ENCODE measurements at places on chromosomes 11 and 22.

GRCh38 chr22:35209203-35209602 lies 48.1 kb upstream of the HMGXB4 start:
- no peak for DNase-seq

GRCh38 chr11:122172352-122173073 lies 56.5 kb upstream of the BLID start:
- no peak for DNase-seq

- no peak for DNase-seq
Measured at GRCh38 chr22:33684087-33684486, 236.2 kb downstream of the LARGE1 start.

- DNase-seq: no peak
Measured at GRCh38 chr11:2737866-2738265, 38.1 kb upstream of the KCNQ1OT1 start.

DNA sequence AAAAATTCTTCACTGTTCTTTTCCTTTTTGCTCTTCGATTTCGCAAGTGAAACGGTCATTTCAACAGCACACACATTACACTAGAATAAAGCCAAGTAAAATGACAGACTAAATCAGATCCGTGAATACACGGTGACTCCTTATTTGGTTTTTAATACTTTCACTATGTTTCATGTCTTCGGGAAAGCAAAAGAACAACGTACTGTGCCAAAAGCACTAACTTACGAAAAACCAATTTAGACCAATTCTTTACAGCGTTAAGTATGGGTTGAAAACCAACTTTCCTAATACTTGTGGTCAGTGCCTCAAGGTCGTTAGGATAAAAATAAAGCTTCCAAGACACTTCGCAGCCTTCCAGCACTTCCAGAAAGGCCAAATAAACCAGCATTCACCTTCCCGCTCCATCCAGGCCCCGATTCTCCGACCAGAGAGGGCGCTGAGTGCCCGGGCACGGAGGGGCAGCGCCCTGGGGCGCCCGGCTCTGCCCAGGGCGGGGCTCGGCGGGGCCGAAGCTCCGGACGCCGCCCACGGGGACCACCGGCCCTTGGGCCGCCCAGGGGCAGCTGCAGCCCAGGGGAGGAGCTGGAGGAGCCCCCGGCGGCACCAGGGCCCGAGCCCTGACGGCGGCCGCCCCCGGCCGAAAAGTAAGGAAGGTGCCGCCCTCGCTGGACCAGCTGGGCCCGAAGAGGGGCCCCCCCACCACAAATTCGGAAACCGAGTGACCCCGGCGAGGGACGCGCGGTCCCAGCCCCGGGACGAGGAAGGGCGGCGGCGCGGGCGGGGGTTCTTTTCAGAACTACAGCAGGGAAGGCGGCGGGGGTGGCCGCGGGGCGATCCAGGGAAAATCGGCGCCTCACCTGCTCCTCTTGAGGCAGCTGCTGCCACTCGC lies 499 bp downstream of the ATL3 start:
- DNase-seq: peak; percentile 62

DNA sequence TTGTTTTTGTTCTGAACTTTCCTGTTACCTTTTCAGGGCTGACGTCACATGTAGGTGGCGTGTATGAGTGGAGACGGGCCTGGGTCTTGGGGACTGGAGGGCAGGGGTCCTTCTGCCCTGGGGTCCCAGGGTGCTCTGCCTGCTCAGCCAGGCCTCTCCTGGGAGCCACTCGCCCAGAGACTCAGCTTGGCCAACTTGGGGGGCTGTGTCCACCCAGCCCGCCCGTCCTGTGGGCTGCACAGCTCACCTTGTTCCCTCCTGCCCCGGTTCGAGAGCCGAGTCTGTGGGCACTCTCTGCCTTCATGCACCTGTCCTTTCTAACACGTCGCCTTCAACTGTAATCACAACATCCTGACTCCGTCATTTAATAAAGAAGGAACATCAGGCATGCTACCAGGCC lies 3.5 kb upstream of the TSSC4 start:
- DNase-seq: no peak

DNA sequence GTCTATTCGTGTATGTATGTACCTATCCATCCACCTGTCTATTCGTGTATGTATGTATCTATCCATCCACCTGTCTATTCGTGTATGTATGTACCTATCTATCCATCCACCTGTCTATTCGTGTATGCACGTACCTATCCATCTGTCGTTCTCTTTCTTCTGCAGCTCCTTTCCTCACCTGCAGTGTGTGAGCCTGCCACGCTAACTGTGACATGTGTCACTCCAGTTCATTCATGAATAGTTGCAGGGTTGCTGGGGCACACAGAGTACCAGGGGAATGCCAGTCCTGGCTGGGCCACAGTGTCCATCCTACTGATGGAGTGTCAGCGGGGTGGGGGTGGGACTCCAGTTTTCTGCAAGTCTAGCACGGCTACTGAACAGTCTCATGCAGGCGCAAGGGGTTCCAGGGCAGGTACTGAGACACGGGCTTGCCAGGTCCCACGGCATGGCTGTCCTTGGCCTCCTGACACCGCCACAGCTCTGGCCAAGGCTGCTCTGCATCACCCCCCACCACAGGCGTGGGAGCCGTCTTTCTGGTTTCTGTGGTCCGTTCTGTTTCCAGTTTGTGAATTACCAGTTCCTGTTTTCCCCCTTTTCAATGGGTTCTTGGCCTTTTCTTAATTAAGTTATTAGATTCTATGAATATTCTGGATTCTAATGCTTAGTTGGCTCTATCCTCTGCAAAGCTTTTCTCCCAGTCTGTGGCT lies 88.8 kb upstream of the CLDN5 start:
- DNase-seq: no peak

DNA sequence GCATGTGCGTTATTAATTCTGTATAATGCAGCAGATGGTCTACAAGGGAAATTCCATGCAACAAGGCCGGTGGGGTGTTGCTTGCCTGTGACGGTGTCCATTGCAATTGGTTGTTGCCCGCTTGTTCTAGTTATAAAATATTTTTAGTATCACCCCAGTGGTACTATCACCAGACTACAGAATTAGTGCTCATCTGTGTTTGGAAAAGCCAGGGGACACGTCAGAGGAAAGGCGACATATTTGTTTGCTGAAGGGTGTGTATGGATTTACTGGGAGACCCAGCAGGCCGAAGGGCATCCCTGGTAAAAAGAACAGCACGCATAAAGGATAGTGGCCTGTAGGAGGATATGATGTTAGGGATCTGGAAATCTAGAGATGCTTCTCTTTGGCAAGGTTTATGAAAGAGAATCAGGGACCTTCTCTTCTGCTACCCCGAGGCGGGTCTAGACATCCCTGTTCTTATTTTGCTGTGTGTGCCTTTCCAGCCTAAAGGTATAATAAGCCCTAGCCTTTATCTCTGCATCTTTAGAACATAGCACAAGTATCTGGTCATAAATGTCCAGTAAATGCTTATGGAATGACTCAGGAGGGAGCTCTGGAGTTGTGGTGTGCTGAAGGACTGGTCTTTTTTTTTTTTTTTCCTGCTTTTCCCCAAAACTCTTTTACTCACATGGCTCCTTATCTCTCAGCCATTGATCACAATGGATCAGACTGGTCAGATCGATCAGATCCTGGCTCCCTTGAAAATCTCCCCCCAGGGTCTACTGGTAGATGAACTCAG lies 90.9 kb downstream of the LDLRAD3 start:
- DNase-seq: no peak

- DNase-seq: peak; percentile 85
Measured at GRCh38 chr22:30253205-30253852, 6.8 kb upstream of the LIF start.

- no peak for DNase-seq
Measured at GRCh38 chr22:43118024-43118849, 7.7 kb downstream of the BIK start.

DNA sequence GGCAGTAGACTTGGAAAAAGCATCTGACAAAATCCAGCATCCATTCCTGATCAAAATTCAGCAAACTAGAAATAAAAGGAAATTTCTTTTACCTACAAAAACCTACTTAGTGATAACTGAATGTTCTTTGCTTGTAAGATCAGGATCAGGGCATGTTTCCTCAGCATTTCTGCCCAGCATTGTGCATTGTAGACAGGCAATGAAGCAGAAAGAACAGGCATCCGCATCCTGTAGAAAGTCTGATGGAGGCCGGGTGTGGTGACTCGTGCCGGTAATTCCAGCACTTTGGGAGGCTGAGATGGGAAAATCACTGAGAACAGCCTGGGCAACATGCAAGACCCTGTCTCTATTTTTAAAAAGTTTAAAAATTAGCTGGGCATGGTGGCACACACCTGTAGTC lies 32.5 kb upstream of the PANX2 start:
- no peak for DNase-seq

DNA sequence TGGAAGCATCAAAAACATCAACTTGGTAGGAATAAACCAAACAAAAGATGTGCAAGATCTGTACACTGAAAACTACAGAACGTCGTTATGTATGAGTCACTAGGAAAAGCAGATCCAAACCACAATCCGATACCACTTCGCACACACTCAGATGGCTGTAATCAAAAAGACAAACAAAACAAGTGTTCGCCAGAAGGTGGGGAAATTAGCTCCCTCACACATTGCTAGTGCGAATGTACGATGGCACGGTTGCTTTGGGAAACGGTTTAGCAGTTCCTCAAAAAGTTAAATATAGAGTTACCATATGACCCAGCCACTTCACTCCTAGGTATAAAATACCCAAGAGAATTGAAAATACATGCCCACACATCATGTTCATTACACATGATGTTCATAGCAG lies 14.8 kb upstream of the CARD10 start:
- no peak for DNase-seq

- no peak for DNase-seq
Measured at GRCh38 chr22:23401111-23401909, 178.8 kb downstream of the IGLL1 start.

GRCh38 chr11:69657456-69657910 lies 16.5 kb downstream of the CCND1 start:
- no peak for DNase-seq

DNA sequence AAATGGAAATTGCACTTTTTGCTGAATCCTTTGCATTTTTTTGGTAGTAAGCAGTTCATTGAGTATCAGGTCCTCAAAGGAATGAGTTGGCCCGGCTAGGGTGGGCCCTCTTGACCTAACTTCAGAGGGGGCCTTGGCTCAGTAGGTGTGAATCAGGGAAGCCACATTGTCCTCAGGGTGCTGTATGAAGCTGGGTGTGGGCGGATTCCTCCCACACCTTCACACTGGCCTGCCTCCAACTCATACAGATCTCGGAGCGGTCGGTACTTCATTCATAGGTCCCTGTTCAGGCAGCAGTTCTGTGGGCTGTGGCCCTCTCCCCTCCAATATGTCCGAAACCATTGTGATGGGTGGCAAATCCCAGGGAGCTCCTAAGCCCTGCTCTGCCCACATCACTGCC lies 47.4 kb upstream of the OR4B1 start:
- DNase-seq: no peak

GRCh38 chr11:65774525-65775306 lies 6.1 kb downstream of the AP5B1 start:
- DNase-seq: no peak

DNA sequence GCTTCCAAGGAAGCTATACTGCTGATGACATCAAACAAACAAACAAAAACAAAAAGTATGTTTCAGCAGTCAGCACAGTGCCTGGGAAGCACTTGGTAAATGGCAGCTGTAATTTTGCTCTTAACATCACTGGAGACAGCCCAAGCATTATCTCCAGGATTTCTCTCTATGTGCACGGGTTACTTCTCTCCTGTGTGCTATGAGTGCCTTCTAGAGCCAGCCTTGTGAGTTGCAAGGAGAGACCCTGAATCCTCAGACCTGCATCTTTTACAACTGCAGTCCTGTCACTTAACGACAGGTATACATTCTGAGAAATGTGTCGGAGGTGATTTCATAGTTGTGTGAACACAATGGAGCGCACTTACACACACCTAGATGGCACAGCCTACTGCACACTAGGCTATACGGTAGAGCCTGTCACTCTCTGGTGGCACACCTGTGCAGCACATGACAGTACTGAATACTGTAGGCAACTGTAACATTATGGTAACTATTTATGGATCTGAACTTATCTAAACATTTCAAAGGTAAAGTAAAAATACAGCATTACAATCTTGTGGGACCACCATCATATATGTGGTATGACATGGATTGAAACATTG lies 662.5 kb upstream of the B3GAT1 start:
- no peak for DNase-seq

GRCh38 chr11:92550871-92551270 lies 326.3 kb downstream of the FAT3 start:
- no peak for DNase-seq

DNA sequence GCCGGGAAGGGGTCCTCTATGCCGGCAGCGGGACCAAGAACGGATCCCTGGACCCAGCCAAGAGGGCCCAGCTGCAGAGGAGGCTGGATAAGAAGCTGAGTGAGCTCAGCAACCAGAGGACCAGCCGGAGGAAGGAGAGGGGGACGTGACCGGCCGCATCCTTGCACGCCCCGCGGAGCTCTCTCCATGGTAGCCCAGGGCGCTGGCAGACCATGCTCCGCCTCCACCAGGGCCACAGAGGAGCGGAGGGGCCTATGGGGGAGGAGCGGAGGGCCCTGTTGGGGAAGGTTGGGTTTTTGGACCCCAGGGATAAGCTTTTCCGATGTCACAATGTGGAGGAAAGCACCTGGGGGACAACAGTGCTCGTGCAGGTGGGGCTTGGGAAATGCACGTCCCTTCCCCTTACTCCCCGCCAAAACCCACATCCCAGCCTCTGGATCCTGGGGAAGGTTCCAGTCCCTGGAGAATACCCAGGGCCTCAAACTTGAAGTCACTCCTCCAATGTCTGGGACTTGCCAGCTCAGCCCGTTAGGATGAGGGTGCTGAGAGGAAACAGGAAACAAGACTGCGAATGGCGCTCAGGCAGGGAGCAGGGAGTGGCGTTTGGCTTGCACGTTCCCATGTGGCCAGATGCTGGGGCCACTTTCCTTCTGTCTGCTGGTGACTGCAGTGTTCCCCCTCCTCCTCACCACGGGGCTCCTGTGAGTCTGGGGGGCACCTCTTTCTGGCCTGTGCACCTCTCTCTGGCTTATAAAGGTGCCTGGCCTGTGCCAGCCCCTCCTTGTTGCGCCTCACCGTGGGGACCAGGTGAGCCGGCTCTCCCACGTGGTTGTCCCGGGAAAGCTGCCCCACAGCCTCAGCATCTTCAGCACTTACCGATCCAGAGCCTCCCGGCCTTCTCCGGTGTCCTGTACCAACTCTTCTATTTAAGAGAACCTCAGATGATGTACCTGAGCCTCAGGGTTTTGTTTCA lies 36.2 kb downstream of the IGHMBP2 start:
- no peak for DNase-seq

DNA sequence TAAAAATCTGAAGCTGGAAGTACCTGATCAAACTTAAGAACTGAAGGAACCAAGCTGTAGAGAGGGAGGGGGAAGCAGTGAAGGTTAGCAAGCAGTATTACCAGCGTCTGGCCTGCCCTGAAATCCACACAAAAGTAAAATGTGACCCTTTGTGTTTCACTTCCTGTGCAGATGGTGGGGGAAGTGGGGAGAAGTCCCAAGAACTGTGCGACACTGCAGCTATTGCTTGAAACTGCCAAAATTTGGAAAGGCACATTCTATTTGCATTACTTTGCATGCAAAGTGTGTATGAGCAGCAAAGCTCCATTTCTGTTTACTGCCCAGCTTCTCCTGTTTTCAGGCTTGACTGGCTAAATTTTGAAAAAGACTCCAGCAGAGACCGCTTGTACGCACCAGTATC lies 72.1 kb upstream of the BMAL1 start:
- DNase-seq: no peak
